Fibroblast of skin of left quadriceps (primary cell): ENCODE measurements at places on chromosomes 16 and 17.
A peak's percentile ranks its signal among the peaks of the same experiment; 100 is the strongest.

- DNase-seq, result peak; percentile 9
Observed at GRCh38 chr16:14240219-14240843, 169.2 kb downstream of the MRTFB start.

- DNase-seq, result no peak
Observed at GRCh38 chr16:71854369-71854948, 8.7 kb downstream of the ATXN1L start.

- no peak for DNase-seq
Observed at GRCh38 chr16:19997264-19997663, 76.4 kb downstream of the GPR139 start.

DNA sequence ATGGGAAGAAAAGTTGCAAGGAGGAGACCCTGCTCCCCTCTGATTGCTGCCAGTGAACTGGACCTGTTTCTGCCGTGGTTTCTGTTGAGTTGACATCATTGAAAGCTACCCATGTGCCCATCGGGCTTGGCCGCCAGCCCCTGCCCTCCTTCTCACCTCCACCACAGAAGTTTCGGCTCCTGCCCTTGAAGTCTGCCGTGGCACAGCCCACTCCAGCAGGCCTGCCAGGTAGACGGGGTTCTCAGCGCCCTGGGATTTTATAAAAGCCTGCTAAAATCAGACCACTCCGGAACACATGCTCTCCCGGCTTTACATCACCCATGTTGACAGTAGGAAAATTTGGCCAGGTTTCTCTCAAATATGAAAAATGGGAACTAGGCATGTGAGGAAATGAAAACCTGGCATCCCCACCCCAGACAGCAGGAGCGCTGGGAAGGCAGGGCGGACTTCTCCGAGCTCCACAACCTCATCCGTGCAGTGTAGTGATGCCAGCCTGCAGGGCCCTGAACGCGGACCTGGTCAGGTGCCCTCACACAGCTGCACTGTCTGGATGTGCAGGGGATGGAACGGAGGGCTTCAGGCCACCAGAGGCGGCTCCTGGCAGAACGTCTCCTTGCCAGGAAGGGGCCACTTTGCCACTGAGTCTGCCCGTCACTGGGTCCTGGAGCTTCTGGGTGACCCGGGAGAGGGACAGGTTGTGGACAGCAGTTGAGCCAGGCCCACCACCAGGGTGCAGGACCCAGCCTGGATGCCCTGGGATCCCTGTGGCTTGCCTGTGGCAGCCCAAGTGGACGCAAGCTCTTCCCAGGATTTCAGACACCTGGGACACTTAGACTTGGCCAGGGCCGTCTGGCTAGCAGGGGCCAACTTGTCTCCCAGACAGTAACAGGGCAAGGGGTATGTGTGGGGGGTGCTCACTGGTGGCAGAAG lies 6.9 kb upstream of the GSE1 start:
- DNase-seq, result no peak

DNA sequence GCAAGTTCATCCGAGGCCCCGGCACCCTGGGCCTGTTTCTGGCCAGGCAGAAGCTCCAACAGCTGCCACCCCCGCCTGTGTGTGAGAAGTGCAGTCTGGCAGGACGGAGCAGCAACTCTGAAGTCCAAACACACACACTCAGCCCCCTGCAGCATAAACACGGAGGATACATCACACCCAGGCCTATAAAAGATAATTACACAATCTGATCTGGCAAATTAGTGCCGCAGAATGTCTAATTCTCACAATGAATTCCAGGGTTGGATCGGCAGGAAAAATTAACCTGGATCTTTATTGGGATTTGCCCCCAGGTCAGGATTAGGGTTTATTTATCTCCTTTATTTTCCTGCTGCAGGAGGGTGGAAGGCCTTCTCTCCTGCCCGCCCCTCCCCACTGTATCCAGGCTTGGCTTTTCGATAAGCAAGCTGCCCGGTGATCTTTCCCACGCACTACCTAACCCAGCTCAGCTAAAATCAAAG lies 311.4 kb downstream of the SOX9 start:
- DNase-seq, result no peak

GRCh38 chr17:72498364-72499210 lies 377.8 kb downstream of the SOX9 start:
- no peak for DNase-seq

- DNase-seq, result no peak
Observed at GRCh38 chr16:84423416-84423837, 55.1 kb downstream of the ATP2C2 start.

DNA sequence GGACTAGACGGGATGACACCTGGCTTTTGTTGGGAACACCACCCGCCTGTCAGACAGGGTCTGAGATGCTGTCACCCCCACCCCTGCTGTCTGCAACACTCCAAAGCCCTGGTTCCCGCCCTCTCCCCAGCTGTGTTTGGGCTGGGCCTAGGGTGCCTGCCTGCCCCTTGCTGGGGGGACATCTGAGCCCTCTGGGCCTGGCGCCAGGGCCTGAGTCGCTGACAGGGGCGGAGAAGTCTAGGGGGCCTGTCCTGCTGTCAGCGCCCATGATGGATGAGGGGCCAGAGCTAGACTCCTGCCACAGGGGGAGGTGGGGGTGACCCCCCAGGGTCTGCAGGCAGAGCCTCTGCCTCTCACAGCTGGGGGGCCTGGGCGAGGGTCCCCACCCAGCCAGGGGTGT lies 7.6 kb upstream of the PKMYT1 start:
- DNase-seq, result no peak

DNA sequence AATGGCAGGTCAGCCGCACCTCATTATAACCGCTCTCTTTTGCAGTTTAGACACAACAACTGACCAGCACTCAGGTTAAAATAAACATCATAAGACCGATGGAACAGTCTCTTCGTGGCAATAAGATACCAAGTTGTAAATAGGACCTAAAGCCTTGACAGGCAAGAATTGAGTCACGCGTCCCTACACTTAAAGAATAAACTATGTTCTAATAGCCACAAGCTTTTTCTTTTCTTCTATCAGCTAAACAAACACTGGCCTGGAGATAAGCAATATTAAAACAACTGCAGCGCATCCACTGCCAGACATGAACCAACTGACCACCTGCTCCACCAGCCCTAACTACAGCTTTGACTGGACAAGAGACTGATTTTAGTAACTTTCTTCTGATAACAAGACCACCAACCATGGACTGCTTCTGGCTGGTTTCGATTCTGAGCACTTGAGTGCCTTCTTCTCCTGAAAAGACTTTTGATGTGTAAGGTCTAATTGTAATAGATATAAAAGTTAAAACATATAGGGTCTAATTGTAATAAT lies 17.5 kb downstream of the SLFN12L start:
- DNase-seq, result no peak

DNA sequence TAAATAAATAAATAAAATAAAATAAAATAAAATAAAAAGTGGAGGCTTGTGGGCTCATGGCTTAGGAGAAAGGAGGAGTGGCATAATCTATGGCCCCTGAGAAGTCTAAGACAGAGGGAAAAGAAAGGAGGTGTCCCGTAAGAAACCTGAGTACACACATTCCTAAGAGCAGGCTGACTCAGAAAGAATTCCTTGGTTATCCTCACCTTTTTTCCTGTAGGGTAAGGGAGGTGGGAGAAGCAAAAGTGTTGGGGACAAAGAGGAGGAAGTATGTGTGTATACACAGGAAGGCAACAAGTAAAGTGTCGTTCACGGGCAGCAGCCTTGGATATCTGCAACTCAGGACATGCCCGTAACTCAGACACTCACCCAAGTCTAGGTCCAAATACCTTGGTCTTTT lies 29.3 kb downstream of the MARF1 start:
- no peak for DNase-seq

DNA sequence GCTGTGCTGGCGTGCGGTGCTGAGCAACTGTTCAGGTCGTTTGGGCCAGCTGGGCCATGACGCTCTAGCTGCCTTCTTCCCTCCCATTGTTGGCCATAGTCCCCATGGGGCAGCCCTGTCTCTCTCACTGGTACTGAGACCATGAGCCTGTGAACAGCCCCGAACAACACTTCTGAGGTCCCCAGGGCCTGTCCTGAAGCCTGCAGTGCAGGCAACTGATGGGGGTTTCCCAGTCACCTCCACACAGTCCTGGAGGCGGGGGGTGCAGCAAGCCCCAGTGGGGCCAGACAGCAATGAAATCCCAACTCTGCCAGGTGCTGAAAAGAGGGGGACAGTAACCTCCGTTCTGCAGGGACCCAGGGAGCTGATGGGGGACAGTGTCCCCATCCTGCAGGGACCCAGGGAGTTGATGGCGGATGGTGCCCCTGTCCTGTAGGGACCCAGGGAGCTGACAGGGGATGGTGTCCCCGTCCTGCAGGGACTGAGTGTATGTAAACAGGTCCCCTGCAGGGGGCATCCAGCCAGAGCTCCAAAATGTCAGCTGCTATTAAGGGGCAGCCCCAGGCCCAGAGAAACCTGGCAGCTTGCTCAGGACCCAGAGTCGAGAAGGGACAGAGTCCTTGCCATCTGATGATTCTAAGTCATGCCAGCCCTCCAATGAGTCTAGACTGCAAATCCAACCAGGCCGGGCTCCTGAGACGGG lies 30.4 kb downstream of the ENGASE start:
- DNase-seq, result no peak

DNA sequence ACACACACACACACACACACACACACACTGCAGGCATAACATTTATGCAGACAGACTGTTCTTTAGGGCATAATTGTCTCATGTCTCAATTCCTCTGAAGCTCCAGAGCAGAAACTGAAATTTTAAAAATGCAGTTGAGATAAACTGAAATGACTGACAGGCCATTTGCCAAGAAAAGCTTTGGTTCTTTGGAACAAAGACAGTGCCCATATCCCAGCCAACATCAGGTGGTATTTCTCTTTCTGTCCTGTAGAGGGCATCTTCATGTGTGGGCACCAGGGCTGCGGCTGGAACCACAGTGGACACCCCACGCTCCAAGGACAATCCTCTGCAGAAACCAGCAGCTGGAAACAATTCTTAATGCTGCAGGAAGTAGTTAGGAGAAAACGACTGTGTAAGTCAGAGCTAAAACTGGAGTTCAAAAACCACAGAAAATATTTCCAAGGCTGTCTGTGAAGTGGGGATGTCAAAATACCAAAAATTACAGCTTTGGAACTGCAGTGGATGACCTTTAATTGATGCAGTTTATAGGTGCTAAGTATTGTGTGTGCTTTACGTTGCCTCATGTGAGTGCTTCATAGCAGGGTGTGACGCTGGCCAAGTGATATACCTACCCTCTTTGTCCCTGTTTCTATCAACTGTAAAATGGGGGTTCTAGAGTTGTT lies 10.6 kb upstream of the MEFV start:
- DNase-seq, result peak; percentile 5

DNA sequence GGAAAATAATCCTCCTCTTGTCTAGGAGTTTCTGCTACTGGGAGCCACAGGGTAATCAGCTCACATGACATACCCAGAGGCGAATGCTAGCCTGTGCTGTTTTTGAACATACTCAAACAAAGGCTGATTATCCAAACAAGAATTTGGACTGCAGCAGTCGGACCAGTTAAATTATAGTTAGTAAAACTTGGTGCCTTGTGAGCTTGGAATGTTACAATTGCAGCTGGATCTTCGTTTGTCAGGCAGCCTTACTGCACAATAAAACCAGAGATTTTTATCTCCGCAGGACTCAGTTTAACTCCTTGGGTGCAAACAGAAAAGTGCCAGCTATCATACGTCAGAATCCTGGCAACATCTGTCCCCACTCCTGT lies 163.8 kb upstream of the TBX2 start:
- DNase-seq, result no peak

DNA sequence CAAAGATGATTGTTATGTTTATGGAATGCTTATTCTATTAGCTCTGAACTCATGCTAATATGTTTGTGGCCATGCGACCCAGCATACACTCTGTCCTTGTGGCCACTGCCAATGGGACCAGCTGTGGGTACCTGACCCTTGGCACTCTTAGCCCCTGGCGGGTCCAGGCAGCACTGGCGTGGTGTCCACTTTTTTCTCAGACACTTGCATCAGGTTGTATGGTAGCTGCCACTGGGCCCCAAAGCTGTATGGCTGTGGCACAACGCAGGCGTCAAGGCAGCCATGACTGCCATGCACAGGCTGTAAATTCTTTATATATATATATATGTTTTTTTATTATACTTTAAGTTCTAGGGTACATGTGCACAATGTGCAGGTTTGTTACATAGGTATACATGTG lies 12.2 kb upstream of the WNT9B start:
- DNase-seq, result no peak

GRCh38 chr16:17412221-17412620 lies 58.5 kb downstream of the XYLT1 start:
- DNase-seq, result no peak

- no peak for DNase-seq
Observed at GRCh38 chr17:17749921-17750320, 68.7 kb downstream of the RAI1 start.

DNA sequence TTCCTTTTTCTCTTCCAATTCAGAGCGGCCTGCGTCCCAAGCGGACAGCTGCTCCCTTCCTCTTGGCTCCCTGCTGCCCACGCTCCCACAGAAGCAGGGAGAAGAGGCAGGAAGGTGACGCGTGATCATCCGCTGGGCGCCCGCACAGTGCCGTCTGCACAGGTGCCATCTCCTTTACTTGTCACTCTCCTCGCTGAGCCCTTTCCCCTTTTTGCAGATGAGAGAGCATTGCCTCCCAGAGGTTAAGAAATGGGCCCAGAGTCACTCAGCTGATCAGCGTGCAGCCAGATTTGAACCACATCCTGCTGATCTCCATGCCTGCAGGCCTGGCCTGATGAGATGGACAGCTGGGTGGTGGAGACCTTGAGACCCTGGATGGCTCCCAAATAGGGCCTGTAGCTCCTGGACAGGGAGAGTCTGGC lies 299.8 kb downstream of the SEC14L1 start:
- DNase-seq, result no peak

DNA sequence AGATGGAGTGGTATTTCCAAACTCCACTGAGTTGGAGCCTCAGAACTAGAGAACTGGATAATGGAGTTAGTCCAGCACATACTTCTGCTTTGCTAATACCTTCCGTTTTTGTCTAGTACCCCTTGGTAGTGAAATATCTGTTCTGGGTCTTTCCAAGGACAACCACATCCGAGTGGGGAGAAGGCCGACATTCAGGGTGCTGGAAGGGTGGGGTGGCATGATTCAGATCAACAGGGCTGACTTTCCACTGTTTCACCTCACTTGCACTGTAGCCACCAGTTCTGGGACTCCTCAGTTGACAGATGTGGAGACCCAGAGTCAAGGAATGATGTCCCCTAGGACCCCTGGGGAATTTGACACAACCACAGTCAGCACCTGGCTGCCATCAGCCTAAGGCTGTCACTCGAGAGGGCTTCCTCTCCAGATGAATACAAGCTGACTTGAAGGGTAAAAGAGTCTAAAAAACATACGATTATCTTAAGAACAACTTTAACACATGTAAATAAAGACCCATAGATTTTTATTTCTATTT lies 84.8 kb upstream of the HNF1B start:
- DNase-seq, result no peak
